ENCODE measurements at places on chromosomes 1 and 21. TPM values are rescaled to one million over a fixed set of nuclear protein-coding genes. Genes with fewer than 3 reads are reported as not detected.

- no peak for DNase-seq
Measured at GRCh38 chr1:229627003-229627402, 956 bp downstream of the URB2 start.

GRCh38 chr21:45365608-45366241, 39.2 kb upstream of the COL18A1 start:
- DNase-seq = no peak

GRCh38 chr21:41523175-41523574, 15.2 kb upstream of the TMPRSS2 start:
- no peak for DNase-seq

DNA sequence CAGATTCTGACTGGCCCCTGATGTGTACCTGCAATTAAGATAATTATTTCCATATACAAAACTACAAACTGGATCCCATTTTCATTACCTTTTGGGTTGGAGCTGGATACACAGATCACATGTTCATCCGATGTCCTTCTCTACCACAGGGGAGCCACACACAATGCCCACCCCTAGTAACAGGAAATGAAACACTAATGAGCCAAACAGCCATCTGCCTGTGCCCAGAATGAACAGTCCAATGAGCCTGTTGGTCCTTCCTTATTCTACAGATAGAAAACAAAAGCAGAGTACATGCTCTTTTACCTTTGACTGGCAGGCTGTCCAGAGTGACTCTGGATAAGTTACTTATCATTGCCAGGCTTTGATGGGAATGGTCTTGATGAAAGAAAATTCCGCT, 68.6 kb downstream of the SIPA1L2 start:
- no peak for DNase-seq

- DNase-seq = no peak
Measured at GRCh38 chr1:41582351-41582750, 97.9 kb upstream of the EDN2 start.

GRCh38 chr1:232978091-232978634, 27.8 kb downstream of the NTPCR start:
- DNase-seq = no peak

DNA sequence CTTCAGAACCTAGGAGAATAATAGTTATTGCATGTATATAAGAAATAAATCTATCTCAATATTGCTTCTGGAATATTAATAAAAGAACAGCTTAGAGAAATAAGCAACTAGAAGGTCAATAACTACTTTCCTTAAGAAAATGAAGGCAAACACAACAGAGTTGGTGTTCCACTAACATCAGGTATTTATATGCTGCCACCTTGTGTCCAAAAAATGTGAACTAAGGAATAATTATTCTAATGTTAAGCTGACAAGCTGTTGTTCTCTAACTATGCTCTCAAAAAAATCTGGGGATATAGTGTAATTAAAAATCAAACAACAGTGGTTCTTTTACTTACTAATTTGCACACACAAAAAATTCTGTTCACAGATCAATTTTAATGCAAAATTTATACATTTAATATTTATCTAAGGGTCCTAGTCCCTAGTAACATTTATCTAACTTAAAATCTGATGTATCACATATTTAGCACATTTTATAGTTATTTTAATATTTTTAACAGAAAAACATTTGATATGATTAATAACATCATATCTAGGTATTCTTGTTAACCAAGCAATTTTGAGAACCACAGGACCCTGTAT, 39.6 kb downstream of the UCHL5 start:
- no peak for DNase-seq

GRCh38 chr1:51423073-51423821, 92.9 kb upstream of the TTC39A start:
- DNase-seq = no peak

DNA sequence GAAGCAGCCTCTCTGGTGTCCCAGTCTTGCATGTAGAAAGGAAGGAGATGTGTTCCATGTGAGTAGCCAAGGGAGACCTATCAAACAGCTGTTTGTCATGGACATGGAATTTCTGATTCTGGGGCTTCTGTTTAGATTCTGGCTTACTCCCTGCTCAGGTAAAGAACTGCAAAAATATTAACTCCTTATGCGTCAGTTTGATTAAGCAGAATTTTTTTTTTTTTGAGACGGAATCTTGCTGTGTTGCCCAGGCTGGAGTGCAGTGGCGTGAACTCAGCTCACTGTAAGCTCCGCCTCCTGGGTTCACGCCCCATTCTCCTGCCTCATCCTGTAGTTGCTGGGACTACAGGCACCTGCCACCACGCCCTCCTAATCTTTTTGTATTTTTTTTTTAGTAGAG, 6.8 kb downstream of the ARV1 start:
- no peak for DNase-seq

DNA sequence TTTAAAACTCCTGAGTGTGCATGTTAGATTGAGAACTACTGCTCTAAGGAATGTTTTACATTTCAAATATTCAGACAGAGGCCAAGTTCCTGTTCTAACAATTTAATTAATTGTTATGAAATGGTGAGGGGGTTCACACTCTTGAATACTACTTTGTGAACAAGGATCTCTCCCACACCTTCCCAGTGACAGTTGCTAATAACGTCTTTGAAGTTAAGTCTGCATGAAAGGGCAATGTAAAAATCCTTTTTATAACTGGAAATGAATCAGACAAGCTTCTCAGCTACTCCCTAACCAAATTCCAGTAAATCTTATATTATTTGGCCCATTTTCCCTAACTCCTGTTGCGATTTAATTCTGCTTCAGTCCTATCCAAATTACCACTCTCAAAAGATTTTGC, 828.5 kb upstream of the ADAMTS5 start:
- DNase-seq = no peak

GRCh38 chr1:220001095-220001501, 45.2 kb downstream of the EPRS1 start:
- DNase-seq = no peak

DNA sequence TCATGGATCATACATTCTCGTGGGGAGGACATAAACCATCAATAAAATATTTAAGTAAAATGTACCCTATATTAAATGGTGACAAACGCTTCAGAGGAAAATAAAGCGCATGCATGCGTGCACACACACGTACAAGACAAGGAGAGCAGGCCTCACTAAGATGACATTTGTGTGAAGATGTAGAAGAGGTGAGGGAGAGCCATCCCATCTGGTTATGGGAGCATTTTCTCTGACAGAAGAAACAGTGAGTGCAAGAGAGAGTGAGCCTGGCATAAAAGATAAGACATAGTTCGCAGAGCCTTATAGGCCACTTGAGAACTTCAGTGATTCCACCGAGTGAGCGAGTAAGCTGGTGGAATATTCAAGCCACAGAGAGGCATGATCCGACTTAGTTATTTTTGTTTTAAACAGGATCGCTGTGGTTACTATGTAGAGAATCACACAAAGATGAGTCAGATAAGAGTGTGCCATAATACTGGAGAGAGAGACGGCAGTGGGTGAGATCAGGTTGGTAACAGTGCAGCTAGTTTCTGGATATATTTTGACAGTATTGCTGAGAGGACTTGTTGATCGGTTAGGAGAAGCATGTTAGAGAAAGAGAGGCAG, 624.2 kb downstream of the PLPP3 start:
- DNase-seq = no peak

DNA sequence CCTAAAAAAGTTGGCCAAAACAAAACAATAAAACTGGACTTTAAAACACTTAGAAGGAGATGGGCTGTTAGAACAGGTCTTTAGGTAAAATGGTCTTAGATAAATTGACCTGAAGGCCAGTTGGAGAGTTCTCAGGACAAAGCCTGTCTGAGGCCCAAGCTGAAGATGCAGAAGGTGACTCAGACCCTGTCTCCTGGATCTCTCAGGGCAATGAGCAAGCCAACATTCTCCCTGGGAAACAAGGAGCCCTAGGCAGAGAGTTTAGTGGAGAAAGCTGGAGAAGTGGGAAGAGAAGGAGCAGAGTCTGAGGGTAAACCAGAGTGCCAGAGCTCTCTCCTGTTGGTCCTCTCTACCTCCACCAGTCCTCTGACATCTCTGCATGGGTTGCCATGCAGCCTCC, 70.1 kb downstream of the FCRL5 start:
- DNase-seq = no peak

- DNase-seq = no peak
Measured at GRCh38 chr1:227372726-227373130, 54.4 kb upstream of the CDC42BPA start.

- DNase-seq = no peak
Measured at GRCh38 chr1:111515291-111516004, 12.0 kb upstream of the ADORA3 start.

GRCh38 chr1:17196496-17197185, 8.3 kb upstream of the PADI1 start:
- no peak for DNase-seq

- DNase-seq = no peak
Measured at GRCh38 chr1:172941945-172942344, 108.8 kb downstream of the TNFSF18 start.

- no peak for DNase-seq
Measured at GRCh38 chr1:233015965-233016364, 65.6 kb downstream of the NTPCR start.

DNA sequence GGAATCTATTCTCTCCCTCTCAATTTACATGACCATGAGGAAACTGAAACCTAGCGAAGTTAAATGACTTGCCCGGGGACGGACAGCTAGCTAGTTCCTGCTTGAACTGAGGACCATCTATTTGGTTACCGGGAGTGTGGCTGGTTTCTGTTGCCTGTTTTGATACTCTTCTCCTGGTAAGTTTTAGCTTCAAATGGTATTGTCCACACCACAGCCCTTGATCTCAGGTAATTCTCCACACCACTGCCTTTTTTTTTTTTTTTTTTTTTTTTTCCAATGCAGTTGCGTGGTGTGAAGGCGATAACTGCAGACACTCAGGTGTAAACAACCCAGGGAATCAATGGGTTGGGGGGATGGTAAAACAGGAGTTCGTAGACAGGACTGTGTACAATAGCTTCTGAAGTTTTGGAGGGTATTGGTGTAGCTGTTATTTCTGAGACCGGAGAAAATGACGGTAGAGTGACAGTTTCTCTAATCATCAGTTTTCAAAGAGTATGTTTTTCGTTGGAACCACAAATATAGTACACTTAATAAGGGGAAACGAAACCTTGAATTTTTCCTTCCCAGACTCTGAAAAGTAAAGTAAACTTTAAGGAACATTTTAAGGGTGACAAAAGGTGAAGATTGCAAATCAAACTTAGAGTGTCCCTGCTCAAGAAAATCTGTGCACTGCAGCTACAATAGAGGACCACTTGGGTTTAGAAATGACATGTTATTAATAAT, 125.3 kb upstream of the CACYBP start:
- DNase-seq = no peak

DNA sequence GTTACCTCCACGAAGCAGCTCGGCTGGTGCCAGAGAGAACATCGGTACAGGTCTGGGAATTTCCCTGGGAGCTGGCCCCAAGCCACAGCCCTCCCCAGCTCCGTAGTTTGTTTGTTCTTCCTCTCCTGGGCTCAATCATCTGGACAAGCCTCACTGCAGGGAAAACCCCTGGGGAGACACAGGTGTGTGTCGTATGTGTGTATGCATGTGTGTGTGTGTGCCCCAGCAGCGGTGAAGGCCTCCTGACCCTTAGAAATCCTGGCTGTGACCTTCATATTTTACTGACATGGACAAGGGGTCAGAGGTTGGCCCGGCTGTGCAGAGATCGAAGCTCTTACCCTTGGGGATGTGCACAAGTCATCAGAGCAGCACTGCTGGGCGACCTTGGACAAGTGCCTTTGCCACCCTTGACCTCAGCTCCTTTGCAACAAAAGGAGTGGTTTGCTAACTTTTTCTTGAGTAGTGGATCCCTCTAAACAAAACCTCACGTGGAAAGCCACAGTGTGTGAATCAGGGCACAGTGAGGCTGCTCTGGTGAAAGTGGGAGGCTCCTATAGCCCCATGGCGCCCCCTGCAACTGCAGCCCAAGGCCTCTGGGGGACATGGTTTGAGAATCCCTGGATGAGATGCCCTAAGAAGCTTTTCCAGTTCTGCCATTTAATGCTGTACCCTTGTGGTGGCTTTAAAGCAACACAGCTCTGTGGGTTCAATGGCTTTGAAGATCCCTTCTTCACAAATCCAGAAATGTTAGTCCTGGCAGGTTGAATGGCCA, 12.3 kb upstream of the IL22RA1 start:
- DNase-seq = no peak

- DNase-seq = no peak
Measured at GRCh38 chr1:175555266-175555665, 188.1 kb downstream of the TNR start.

DNA sequence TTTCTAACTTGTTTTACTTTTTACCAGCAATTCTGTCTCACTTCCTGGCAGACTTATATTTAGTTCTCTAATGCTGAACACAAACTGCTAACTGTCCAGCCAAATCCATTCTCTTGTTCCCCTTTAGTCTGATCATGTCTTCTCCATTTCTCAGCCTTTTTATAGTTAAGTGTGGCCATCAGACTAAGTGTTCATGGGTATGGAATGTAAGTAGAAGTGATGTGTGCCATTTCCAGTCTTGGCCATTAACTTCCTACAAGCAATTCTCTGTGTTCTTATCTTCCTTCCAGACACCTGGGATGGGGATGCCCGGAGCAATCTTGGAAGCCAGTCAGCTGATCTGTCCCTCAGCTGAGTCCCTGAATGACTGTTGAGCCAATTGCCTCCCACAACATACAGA, 165.8 kb downstream of the ST6GALNAC3 start:
- no peak for DNase-seq

CCDC28B gene
- 39.1 TPM for total RNA-seq

ATP6V1G3 gene
- total RNA-seq = not detected

PALMD gene
- total RNA-seq = not detected

BACH1 gene
- 37.9 TPM for total RNA-seq

APCS gene
- total RNA-seq = not detected

RHD gene
- not detected for total RNA-seq

TCEA3 gene
- 5.6 TPM for total RNA-seq

WNT3A gene
- total RNA-seq = not detected

OR6N1 gene
- not detected for total RNA-seq

LORICRIN gene
- total RNA-seq = not detected

TMEM9 gene
- 14.9 TPM for total RNA-seq

S100A8 gene
- total RNA-seq = not detected

Measured in activated T-helper 2 cell treated with anti-CD3 and anti-CD28 coated beads, Interferon-gamma antibody, Interleukin-2, Interleukin-4, amounts not matched to agents 10 μg/mL and 5 μg/mL and 100 μg/mL, durations not matched to agents 14 hours and 24 hours and 36 hours (primary cell).